T47D (cell line): ENCODE measurements at places on chromosomes 1 and 21.
A peak's percentile ranks its signal among the peaks of the same experiment; 100 is the strongest.

- DNase-seq = peak; percentile 74
Measured at GRCh38 chr1:147225193-147225730, at the start of gene FMO5. Gene FMO5, minus strand, starts transcription at chr1:147225339. Its CDS starts 310 bp downstream, at chr1:147225029.

DNA sequence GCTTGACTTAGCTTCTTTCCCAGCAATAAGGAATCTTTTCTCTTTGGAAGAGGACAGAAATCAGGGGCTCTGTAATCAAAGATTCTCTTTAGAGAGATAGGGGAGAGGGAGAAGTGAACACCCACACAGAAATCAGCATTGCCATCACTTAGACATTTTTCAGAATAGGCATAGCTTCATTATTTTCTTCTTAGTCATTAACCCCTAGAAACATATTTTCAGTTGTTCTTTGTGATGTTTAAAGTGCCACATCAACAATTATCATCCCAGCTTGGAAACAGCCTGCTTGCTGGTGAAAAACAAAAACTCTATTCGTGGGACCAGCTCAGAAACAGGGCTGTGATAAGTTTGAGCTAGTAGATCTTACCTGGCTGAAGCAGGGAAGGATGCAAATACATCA is 88.3 kb upstream of the SLC44A3 start:
- no peak for DNase-seq

DNA sequence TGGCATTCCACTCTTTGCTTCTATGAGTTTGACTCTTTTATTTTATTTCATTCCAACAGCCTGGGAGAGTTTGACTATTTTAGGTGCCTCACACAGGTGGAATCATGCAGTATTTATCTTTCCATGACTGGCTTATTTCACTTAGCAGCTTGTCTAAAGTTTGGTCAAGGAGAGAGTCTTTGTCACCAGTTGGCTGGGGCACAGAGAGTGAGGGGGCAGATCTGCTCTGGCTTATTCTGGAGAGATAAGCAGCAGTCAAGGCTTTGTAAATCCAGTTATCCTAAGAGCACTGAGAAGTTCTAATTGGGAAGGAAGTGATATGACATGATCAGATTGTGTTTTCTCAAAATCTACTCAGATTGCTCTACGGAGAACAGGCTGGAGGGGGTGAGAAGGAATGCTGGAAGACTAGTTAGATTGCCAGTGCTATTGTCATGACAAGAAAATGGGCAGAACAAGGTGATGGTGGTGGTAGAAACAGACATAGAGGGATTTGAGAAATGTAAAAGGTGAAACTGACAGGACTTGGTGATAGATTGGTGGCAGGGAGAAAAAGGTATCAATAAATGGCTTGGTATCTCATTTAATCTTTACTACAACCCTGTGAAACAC is 12.1 kb upstream of the CTTNBP2NL start:
- DNase-seq = no peak

- DNase-seq = no peak
Measured at GRCh38 chr1:175968486-175969172, 225.2 kb upstream of the TNR start.

DNA sequence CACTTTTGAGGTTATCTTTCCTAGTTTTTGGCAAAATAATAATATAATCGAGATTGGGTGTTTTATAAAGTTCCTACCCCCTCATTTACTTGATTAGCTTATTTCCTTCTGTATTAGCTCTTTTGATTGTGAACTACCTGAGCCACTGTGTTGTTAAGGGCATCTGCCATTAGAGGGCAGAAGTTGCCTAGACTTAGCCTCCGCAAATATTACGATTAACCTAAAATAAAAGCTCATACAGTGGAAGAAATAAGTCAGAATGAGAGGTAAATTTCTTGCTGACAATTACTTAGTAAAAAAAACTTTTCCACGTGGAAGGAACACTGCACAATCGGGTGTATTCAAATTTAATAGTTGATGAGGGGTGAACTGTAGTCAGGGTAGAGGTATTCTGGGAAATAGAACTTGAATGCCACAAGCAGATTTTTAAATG is 2.3 kb downstream of the H3-3A start:
- DNase-seq = peak; percentile 81

DNA sequence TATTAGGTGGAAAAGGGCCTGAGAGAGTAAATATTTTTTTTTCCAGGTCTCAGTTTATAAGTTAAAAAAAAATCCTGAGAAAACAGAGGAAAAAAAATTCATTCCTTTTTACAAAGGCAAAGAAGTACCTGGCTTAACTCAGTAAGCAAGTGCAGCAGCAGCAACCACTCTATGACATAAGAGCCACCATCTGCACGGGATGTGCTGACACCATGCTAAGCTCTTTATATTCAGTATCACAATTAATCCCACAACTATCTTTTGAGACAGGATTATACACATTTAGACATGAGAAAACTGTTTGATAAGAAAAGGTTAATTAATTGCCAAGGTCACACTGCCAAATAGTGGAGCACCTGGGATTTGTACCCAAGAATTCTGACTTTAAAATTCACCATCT is 13.4 kb upstream of the DPT start:
- no peak for DNase-seq

DNA sequence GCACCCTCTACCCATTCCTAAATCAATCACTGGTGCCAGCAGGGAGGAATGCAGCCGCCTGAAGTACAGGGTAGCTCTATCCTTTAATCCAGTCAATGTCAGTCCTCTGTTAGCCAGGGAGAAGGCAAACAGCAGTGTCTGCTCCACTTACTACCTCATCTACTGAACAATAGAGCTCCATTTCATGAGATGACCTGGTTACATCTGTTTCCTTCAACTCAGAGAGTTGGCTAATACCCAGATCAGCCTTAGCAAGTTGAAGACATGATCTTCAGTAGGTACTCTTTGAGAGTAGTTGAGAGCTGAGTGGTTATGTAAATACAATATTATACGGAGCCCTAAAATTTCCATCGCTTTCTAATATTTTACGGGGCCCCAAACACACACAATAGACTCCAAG is 46.1 kb upstream of the CD34 start:
- no peak for DNase-seq

- no peak for DNase-seq
Measured at GRCh38 chr1:60893136-60893930, 189.0 kb upstream of the NFIA start.

- DNase-seq = no peak
Measured at GRCh38 chr1:44693159-44693558, 18.6 kb downstream of the ARMH1 start.

DNA sequence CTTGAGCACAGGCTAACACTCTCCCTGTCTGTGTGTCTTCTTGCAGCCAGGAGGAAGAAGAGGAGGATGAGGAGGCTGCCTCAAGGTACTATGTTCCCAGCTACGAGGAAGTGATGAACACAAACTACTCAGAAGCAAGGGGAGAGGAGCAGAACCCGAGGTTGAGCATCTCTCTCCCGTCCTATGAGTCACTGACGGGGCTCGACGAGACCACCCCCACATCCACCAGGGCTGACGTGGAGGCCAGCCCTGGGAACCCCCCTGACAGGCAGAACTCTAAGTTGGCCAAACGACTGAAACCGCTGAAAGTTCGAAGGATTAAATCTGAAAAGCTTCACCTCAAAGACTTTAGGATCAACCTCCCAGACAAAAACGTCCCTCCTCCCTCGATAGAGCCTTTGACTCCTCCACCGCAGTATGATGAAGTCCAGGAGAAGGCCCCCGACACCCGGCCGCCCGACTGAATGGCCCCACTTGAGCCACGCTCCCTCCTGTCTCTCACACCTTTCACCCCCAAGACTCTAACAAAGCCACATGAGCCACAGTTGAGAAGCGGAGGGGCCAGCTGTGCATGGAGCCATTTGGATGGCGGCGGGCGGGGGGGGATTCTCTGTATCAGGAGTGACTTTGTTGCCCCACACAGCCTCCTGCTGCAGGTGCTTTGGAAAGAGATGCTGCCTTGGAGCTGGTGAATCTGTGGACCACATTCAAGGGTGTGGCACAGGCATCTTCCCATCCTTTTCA is 27.6 kb upstream of the FHAD1 start:
- no peak for DNase-seq

DNA sequence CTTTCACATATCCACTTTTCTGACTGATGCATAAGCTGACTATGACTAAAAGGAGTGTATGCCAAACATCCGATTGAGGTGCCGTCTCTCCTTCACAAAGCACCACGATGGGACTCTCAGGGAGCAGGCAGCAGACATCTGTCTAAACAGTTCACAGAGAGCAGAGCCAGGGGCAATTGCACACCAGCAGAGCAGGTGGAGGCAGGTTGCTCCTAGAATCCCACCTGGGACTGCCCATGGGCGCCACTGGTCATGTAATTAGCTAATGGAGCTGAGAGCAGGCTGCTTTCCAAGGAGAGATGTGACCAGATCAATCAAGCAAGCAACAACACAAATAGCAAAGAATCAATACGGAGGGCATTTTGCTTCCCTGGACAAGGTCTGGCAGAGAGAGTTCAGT is 30.5 kb upstream of the COA6 start:
- no peak for DNase-seq

DNA sequence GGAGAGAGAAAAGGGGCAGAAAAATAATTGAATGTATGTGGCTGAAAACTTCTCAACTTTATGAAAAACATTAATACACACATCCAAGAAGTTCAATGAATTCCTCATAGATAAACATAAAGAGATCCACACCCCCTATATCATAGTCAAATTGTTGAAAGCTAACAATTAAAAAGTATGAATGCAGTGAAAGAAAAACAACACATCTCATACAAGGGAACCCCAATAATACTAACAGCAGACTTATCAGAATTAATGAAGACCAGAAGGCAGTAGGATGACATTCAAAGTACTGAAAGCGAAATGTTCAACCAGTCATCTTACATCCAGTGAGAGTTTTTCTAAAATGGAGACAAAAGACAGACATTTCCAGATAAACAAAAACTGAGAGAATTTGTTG is 134.4 kb downstream of the FMN2 start:
- no peak for DNase-seq

- DNase-seq = no peak
Measured at GRCh38 chr21:18743531-18743930, 339.9 kb upstream of the TMPRSS15 start.

- DNase-seq = no peak
Measured at GRCh38 chr21:41302976-41303375, 13.6 kb upstream of the FAM3B start.
